ENCODE measurements at places on chromosomes 7 and 10. TPM values are rescaled to one million over a fixed set of nuclear protein-coding genes. Genes with fewer than 3 reads are reported as not detected.

- no peak for DNase-seq
These were observed 60.3 kb upstream of the FOXP2 start for GRCh38 chr7:114354306-114354705.

GRCh38 chr10:62381385-62382102, 7.4 kb downstream of the ZNF365 start:
- no peak for DNase-seq

DNA sequence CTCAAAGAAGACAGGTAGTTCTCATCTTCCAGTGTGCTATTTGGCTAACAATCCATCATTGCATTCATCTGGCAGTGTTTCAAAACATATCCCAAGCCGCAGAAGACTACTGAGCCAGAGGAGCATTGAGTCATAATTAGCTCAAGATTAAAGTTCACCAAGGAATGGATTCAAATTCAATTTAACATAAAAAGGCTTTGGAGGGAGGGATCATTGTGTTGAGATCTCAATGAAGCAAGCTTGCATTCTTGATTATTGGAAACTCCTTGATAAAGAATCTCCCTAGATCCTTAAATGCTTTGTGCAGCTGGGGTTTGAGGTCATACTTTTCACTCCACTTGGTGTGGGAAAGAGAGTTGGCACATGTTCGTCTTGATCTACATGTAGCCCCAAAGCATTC, 142.8 kb upstream of the SEMA3A start:
- no peak for DNase-seq

ADK gene
- total RNA-seq, result 20.1 TPM

Measured in H7 (cell line).